ENCODE measurements at places on chromosomes 13 and 19.

GRCh38 chr13:114049026-114049425, 75.2 kb upstream of the C13orf46 start:
- no peak for DNase-seq

DNA sequence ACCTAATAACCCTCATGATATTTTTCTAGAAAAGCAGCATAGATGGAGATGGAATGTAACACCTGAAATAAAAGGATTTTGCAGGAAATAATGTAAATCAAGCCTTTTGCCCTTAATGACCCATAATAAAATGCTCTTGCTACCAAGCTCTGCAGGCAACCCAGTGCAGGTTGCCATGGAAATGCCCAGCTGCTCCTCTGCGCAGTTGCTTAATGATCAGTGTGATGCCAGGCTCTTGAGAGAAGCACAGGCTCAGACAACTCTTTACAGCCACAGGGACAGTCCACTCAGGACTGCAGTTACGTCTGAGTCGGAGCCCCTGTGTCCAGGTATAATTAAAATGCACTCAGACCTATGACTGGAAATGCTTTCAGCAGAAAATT, 165.5 kb downstream of the LACC1 start:
- DNase-seq, result no peak

DNA sequence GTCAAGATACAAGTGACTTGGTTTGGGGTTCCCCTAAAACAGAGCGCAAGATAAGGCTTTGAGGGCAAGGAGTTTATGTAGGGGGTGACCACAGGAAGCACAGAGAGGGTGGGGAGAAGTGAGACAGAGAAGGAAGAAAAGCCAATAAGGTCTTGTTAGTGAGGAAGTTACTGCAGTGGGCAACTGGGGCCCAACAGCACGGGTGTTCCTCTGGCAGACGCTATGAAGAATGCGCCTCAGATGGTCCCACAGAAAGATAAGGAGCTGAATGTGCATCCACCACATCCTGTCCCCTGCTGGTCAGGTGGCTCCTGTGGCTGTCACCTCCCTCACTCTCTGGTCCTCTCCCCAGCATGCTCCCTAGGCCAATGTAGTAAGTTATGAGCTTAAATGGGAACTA, 333.5 kb downstream of the TSHZ3 start:
- no peak for DNase-seq

DNA sequence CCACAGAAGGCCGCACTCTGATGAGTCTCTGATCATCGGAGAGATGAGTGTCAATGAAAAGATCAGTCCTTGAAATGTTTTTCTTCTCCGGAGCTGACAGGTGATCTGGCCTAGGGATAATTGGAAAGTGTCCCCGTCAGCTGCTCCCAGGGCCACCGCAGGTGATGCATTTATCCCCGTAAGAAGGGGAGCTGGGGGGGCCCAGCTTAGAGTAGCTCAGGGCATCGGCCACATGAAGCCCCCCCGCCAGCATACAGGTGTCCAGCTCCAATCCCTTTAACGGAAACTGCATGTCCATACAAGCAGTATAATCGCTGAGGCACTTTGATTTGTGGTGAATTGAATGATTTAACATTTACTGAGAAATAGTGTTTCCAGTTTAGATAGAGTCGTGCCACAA, 27.7 kb downstream of the ATP4B start:
- no peak for DNase-seq

DNA sequence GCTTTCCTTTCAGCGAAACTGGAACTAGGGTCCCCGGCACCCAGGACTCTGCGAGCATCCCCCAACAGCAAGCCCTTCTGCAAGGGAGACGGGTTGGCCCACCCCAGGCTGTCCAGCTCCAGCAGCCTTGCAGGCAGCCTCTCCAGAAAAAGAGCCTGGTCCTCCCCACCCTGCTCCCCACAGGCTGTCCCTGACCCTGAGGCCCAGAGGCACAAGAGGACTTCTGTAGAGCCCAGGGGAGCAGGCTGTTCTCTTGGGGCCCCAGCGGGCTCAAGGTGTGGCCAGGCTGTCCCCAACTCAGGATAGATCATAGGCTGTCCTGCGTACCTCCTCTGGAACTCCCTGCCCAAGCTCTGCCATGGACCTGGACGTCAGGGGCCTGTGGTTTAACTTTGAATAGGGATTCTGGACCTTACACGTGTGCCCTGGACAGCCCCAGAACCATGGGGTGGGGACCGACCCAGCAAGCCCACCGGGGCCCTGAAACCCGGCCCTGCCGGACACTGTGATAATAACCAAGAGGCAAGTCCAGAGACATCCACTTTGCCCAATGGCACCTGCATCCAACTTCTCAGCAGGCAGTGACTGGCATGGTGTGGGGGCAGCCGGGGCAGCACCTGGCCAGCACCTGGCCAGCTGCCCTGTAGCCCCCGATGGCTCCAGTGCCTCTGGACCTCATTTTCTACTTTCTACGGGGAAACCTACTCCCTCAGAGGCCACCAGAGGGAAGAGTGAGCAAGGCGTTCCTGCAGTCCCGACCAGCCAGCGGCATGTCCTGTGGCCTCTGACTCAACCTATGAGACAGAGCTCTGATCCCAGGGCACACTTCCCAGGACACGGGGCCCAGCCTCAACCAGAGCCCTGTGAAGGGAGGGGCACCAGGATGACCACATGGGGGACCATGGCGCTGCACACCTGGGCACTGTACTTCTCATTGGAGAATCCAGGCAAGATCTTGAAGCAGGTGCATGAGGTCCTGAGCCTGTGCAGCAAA, 50.9 kb upstream of the TPM4 start:
- peak; percentile 10 for DNase-seq

GRCh38 chr19:1935484-1936208, 5.3 kb upstream of the CSNK1G2 start:
- DNase-seq, result peak; percentile 56

- DNase-seq, result no peak
These were observed 137.5 kb downstream of the DCLK1 start for GRCh38 chr13:35993686-35994085.

Measured in SK-N-DZ (cell line).